ENCODE measurements at places on chromosomes 2 and 18. TPM values are rescaled to one million over a fixed set of nuclear protein-coding genes. Genes with fewer than 3 reads are reported as not detected.

GRCh38 chr18:45221363-45221762, 393.9 kb upstream of the SLC14A2 start:
- DNase-seq, result no peak

- no peak for DNase-seq
Observed at GRCh38 chr2:240135706-240136012, 446 bp downstream of the COPS9 start.

The C1QL2 gene
- not detected for total RNA-seq

DNA sequence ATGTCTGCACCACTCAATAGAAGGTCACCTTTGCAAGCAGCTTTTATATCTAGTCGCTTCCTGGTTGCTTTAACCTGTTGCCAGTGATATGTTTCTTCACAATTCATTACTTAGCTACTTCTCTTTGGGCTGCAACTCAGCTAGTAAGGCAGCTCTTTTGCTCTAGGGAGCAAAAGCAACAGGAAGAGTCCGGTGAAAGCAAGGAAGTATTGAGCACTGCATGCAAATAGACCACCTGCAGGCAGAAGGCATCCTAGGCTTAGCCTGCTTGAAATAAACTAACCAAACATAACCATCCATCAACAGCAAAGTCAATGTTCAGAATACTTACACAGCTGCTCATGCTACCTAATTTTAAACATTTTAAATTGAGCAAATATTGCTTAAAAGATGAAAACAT, 529.2 kb upstream of the LINC00305 start:
- no peak for DNase-seq

DNA sequence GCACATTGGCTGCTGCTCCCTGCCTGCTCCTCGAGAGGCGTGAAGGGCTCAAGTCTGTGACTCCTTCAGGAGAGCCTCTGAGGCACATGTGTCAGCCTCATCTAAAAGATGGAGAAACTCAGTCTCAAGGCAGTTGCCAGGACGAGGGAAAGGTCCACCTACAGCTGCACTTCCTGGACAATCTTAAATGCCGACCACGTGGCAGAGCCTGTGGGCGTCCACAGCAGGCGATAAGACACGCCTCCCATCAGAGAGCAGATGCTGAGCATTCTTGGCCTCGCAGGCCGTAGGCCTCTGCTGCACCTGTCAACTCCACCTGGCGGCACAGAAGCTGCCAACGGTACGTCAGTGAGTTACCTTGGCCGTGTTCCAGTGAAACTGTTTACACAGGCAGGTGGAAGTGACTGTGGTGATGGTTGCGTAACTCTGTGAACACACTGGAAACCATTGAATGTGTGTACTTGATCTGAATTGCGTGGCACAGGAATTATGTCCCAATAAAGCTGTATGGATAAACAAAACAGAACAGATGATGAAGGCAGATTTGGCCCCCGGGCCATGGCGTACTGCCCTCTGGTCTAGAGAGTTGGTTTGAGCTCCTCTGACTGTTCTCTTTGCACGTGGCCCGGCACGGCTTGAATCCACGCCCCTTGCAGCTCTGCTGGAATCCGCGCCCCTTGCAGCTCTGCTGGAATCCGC, 114.5 kb downstream of the RNF144A start:
- DNase-seq, result peak; percentile 21

The ANKRD29 gene
- total RNA-seq, result not detected

GRCh38 chr2:234672498-234673150, 175.7 kb upstream of the ARL4C start:
- no peak for DNase-seq

DNA sequence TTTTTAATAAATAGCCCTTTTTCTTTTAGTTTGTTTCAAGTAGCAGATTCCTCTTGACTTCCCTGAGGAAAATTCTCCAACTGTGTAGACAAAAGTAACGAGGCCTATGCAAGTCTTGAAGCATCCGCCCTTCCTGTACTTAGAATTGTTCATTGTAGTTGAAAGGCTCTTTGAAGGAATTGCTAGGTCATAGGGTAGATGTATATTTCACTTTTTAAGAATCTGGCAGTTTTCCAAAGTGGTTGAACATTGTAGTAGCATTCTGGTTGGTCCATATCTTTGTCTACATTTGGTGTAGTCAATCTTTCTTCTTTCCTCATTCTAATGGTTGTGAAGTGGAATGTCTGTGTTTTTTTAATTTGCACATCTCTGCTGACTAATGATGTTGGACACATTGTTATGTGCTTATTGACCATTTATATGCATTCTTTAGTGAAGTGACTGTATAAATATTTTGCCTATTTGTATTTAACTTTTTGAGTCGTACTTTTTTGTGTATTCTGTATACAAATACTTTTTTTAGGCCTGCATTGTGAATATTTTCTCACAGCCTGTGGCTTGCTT, 5.6 kb upstream of the SERPINB11 start:
- DNase-seq, result no peak

Data from activated CD4-positive, alpha-beta memory T cell treated with anti-CD3 and anti-CD28 coated beads, Interleukin-2, amount 10 ng/mL, durations not matched to agents 7 days and 5 days (primary cell).